ENCODE measurements at places on chromosomes 5 and 9.

DNA sequence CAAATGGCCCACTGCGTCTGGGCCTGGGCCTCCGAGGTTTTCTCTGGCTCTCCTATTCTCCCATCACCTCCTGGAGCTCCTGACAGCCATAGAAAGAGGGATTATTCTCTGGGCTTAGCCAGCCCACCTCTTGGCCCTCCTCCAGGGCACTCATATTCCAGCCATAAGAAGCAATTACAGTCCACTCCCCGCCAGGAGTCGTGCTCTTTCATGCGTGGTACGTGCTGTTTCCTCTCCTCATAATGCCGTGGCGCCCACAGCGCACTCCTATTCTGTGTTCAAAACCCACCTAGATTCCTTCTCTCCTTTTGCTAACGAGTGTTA, 240.8 kb upstream of the ZNF462 start:
- no peak for DNase-seq

DNA sequence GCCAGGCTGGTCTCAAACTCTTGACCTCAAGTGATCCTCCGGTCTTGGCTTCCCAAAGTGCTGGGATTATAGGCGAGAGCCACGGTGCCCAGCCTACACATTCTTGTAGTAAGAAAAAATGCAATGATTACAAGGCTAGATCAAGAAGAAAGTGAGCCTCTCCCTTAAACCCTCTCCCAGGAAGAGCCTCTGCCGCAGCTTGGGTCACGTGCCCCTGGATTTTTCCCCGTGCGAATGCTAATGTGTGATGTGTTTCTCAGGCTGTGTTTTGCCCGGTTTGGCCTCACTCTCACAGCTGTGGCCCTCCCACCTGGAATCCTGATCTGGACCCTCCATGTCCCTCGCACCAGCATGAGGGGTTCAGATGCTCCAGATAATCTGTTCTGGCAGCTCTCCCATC, 6.9 kb downstream of the PLPP7 start:
- no peak for DNase-seq

DNA sequence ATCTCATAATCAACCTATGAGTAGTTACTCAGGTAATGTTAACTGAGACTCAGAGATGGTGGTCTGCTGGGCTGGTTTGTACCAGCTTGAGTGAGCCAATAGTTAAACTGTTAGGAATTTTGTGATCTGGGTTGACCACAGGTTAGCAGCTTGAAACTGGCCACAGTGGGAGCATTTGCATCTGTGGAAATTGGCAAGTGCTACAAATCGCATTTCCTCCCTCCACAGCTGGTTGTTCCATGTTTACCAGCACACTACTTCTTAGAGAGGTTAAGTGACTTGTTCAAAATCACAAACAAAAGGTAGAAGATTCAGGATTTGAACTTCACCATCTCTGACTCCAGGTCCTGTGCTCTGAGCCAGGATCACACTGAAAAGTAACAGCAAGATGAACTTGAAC, 446.9 kb upstream of the CLINT1 start:
- DNase-seq, result no peak

- no peak for DNase-seq
Observed at GRCh38 chr5:89991592-89991991, 418.0 kb downstream of the CETN3 start.

DNA sequence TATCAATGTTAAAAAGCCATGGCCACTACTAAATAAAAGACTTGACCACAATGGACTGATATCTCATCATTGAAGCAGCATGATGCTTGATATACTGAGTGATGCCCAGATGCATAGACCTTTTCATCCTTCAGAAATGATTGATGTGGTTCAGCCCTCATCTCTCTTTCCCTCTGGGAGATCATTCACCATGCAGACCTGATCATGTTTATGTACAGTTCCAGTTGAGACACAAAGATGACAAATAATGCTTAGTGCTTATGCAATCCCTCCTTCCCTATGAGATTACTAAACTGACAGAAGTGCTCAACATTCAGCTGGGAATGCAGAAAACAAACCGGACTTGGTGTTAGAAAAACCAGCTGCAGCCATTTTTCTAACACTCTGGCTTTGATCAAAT, 91.9 kb upstream of the TLR4 start:
- no peak for DNase-seq
